ENCODE measurements at places on chromosomes 5 and 9. TPM values are rescaled to one million over a fixed set of nuclear protein-coding genes. Genes with fewer than 3 reads are reported as not detected.

- no peak overlapping the region for H3K4me3 ChIP-seq
- H3K27ac ChIP-seq, result no peak overlapping the region
- H3K4me1 ChIP-seq, result no peaks in the 10 kb centered on the region
- no peaks in the 10 kb centered on the region for H3K27me3 ChIP-seq
- no peaks in the 10 kb centered on the region for H3K36me3 ChIP-seq
These were observed 213.9 kb upstream of the TBCA start for GRCh38 chr5:77990020-77990419.

The EIF4E1B gene
- total RNA-seq, result not detected

The BICD2 gene
- total RNA-seq, result 29.5 TPM

DNA sequence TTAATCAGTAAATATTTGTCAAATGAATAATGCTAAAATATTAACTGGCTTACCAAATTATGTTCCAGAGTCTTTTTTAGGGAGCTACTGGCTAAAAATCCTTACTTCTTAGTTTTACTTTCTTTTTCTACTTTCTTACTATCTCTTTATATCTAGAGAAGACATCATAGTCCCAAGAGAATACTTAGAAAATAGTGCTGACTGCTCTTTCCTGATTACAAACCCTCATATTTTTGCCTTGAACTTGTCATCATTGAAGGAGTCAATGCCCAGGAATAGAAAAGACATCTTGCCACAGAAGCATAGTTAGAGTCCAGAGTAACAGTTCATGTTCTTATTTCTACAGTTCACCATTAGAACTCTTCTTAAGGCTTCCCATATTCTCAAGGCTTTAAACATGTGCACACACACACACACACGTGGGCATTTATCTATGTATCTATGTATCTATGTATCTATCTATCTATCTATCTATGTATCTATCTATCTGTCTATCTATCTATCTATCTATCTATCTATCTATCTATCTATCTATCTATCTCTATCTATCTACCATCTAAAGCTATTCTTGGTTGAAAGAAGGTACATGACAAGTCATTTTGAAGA, 654.3 kb downstream of the ANXA1 start:
- no peak overlapping the region for H3K27ac ChIP-seq
- H3K4me3 ChIP-seq, result no peak overlapping the region
- no peaks in the 10 kb centered on the region for H3K27me3 ChIP-seq
- no peaks in the 10 kb centered on the region for H3K36me3 ChIP-seq
- no peak for DNase-seq

GRCh38 chr5:143409926-143410325, 6.4 kb upstream of the NR3C1 start:
- H3K27ac ChIP-seq, result no peak overlapping the region
- DNase-seq, result no peak
- H3K27me3 ChIP-seq, result no peaks in the 10 kb centered on the region
- H3K4me3 ChIP-seq, result no peak overlapping the region
- peaks cover 16% of the 10 kb centered on the region for H3K36me3 ChIP-seq
- peaks cover 40% of the 10 kb centered on the region for H3K4me1 ChIP-seq

DNA sequence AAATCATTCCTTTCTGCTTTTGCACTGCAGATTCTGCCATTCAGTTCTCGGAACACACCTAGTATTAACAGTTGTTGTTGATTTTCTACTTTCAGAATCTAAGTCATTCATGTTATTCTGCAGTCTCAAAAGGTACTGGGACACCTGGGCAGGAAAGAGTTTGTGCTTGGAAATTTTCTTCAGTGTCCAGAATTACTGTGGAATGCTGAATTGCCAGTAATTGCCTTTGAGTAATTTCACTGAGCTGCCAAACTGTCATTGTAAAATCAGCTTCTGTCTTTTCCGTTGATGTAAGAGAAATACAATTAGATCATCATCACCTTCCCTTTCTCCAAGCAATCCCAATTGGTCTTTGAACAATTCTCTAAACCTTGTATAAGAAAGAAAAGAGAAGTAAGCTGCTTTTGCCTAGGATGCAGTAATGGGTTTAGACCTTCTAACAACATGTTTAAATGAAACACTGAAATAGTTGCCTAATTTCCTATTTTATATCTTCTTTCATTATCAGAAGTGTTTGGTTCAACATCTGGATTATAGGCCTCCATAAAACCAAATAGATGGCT, 75.7 kb upstream of the TGFBR1 start:
- peaks cover 2% of the 10 kb centered on the region for H3K27me3 ChIP-seq
- H3K36me3 ChIP-seq, result no peaks in the 10 kb centered on the region
- no peak for DNase-seq
- H3K27ac ChIP-seq, result no peak overlapping the region
- H3K4me3 ChIP-seq, result no peak overlapping the region

The ZDHHC11B gene
- total RNA-seq, result 0.35 TPM

The FOXD4L6 gene
- total RNA-seq, result not detected

The IDNK gene
- 7.2 TPM for total RNA-seq

- H3K4me1 ChIP-seq, result no peaks in the 10 kb centered on the region
- peaks cover 31% of the 10 kb centered on the region for H3K36me3 ChIP-seq
- no peak overlapping the region for H3K27ac ChIP-seq
- no peak overlapping the region for H3K4me3 ChIP-seq
- DNase-seq, result no peak
These were observed 321.3 kb downstream of the KDM4C start for GRCh38 chr9:7079051-7079450.

GRCh38 chr5:126676195-126676624, 75.5 kb downstream of the PHAX start:
- no peaks in the 10 kb centered on the region for H3K36me3 ChIP-seq
- H3K27ac ChIP-seq, result peak overlapping the region; percentile 11
- peak; percentile 82 for DNase-seq
- H3K4me3 ChIP-seq, result no peak overlapping the region

The CCIN gene
- 0.17 TPM for total RNA-seq

DNA sequence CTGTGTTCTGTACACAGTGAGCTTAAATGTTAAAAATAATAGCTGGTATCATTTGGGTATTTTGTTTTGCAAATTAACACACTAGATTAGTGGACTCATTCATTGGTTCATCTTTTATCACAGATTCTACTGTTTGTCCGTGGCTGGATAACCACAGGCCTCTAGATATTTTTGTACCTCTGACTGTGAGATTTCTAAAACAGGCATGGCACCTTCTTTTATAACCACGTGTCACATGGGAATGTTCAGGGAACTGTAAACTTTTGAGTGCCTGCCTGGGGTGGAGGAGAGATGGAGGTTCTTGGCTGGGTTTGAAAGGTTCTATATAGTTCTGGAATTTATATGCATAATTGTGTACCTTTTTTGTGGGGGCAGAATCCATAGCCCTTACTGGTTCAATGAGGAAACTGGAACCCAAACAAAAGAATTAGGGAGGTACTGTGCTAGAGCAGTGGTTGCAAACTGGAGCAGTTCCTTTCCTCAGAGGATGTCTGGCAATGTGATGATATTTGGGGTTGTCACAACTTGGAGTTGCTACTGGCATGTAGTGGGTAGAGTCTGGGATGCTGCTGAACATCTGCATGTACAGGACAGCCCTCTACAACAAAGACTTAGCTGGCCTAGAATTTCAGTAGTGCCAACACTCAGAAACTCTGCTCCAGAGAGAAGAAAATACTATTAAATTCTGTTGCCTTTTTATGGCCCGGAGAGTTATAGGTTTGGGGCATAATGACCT, 16.9 kb downstream of the TLE4 start:
- H3K4me1 ChIP-seq, result peaks cover 40% of the 10 kb centered on the region
- DNase-seq, result no peak
- H3K4me3 ChIP-seq, result no peak overlapping the region
- H3K36me3 ChIP-seq, result peaks cover 45% of the 10 kb centered on the region
- H3K27me3 ChIP-seq, result peaks cover 18% of the 10 kb centered on the region

- no peak for DNase-seq
- H3K4me3 ChIP-seq, result no peak overlapping the region
- H3K36me3 ChIP-seq, result no peaks in the 10 kb centered on the region
- peaks cover 10% of the 10 kb centered on the region for H3K27me3 ChIP-seq
These were observed 19.2 kb upstream of the HEXB start for GRCh38 chr5:74665816-74666215.

- H3K4me1 ChIP-seq, result no peaks in the 10 kb centered on the region
- no peak for DNase-seq
- no peak overlapping the region for H3K27ac ChIP-seq
- no peak overlapping the region for H3K4me3 ChIP-seq
These were observed 141.9 kb downstream of the NPR3 start for GRCh38 chr5:32852976-32853375.

- H3K27me3 ChIP-seq, result peaks cover 1% of the 10 kb centered on the region
- peak overlapping the region; percentile 49 for H3K4me3 ChIP-seq
- peaks cover 47% of the 10 kb centered on the region for H3K4me1 ChIP-seq
- H3K36me3 ChIP-seq, result no peaks in the 10 kb centered on the region
These were observed 69.5 kb downstream of the RXRA start for GRCh38 chr9:134395737-134396257.

The PCA3 gene
- not detected for total RNA-seq

DNA sequence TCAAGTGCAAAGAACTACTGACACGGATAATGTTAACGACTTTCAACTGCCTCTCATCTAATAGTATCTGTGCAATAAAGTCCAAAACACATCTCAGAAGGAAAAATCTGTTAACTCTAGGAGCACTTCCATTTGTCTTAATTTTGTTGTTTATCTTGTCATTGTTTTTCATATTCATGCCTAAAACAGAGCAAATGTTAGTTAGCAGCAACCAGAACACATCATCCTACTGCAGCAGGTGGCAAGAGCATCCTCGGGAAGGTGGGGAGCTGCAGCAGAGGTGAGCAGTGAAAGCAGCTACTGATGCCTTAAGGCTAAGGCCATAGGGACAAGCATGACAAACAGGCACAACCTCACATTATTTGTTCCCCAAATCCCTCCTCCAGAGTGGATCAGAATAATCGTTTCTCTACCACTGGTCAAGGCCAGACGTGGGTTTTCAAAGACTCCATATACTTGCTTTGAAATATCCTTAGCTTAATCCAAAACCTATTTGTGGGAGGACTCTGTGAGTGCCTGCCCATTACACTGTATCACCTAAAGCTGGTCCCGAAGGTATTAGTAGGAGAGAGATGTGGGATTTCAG, 1.0 kb downstream of the HMGCS1 start:
- peak overlapping the region; percentile 91 for H3K27ac ChIP-seq
- H3K4me1 ChIP-seq, result peaks cover 72% of the 10 kb centered on the region
- DNase-seq, result no peak
- no peaks in the 10 kb centered on the region for H3K27me3 ChIP-seq

The HAVCR2 gene
- total RNA-seq, result 34.7 TPM

The FAM221B gene
- not detected for total RNA-seq

GRCh38 chr5:36605241-36605640, 1.2 kb upstream of the SLC1A3 start:
- H3K36me3 ChIP-seq, result no peaks in the 10 kb centered on the region
- H3K27me3 ChIP-seq, result peaks cover 61% of the 10 kb centered on the region
- H3K27ac ChIP-seq, result no peak overlapping the region
- H3K4me3 ChIP-seq, result no peak overlapping the region
- DNase-seq, result no peak

GRCh38 chr5:95989283-95990048, 27.8 kb upstream of the ELL2 start:
- peaks cover 5% of the 10 kb centered on the region for H3K27me3 ChIP-seq
- H3K27ac ChIP-seq, result no peak overlapping the region
- H3K4me3 ChIP-seq, result no peak overlapping the region
- H3K36me3 ChIP-seq, result no peaks in the 10 kb centered on the region
- H3K4me1 ChIP-seq, result no peaks in the 10 kb centered on the region

DNA sequence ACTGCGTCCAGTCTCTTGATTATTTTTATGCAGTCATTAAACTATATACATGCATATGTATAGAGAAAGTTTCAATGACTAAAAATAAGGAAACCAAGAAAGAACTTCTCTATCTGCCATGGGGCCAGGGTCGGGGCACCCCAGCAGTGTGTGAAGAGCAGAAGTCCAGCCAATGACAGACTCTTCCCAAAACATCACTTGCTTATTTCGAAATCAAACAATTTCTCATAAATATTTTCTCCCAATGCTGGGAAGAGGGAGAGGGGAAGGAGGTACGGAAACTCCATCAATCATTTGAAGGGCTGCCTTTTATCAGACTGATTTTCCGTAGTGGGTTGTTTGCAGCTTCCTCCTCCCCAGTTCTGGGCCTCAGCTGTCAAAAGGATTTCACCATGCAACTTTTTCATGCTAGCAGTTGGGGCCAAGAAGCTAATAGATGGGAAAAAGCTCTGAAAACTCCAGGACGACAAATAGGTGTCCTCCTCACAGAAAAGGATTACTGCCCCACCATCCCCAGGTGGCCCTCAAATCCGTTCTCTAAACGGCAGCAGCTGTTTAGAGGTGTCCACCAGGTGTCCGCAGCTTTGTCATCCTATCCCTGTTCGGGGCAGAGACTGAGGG, 617 bp upstream of the FPGS start:
- H3K4me3 ChIP-seq, result peak overlapping the region; percentile 92
- peak overlapping the region; percentile 80 for H3K27ac ChIP-seq
- peaks cover 36% of the 10 kb centered on the region for H3K4me1 ChIP-seq
- H3K27me3 ChIP-seq, result no peaks in the 10 kb centered on the region
- peaks cover 7% of the 10 kb centered on the region for H3K36me3 ChIP-seq

The GABRA1 gene
- total RNA-seq, result not detected

DNA sequence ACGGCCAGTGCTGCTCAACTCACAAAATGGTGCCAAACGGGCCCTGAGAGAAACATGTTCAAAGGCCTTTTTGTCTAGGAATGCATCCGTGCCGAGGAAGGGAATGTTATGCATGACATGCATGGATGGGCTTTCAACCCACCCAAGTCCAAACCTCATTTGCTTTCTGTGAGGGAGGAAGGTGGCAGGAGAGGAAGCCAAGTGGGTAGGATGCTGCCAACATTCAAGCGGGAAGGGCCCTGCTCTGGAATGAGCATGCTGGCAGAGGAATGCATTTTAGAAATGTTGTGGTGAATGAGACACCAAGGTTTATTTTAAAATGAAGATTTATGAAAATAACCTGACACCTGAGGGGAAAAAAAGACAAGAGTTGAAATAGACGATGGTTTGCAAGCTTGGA, 479.1 kb downstream of the CCDC171 start:
- H3K36me3 ChIP-seq, result no peaks in the 10 kb centered on the region
- DNase-seq, result no peak
- H3K4me1 ChIP-seq, result peaks cover 6% of the 10 kb centered on the region
- H3K27ac ChIP-seq, result no peak overlapping the region
- no peak overlapping the region for H3K4me3 ChIP-seq
- no peaks in the 10 kb centered on the region for H3K27me3 ChIP-seq

The PLAC8L1 gene
- 0.47 TPM for total RNA-seq

GRCh38 chr5:151037561-151038411, 17.4 kb downstream of the GPX3 start:
- H3K4me1 ChIP-seq, result no peaks in the 10 kb centered on the region
- H3K27ac ChIP-seq, result no peak overlapping the region
- H3K27me3 ChIP-seq, result no peaks in the 10 kb centered on the region
- H3K4me3 ChIP-seq, result no peak overlapping the region
- DNase-seq, result no peak
- peaks cover 59% of the 10 kb centered on the region for H3K36me3 ChIP-seq

The BAAT gene
- total RNA-seq, result 0.07 TPM

- H3K4me3 ChIP-seq, result no peak overlapping the region
- DNase-seq, result no peak
- H3K27me3 ChIP-seq, result peaks cover 59% of the 10 kb centered on the region
- H3K4me1 ChIP-seq, result peaks cover 3% of the 10 kb centered on the region
- no peaks in the 10 kb centered on the region for H3K36me3 ChIP-seq
These were observed 50.7 kb downstream of the TRIP13 start for GRCh38 chr5:943201-943917.

GRCh38 chr5:132209901-132210545, 17.6 kb downstream of the P4HA2 start:
- no peaks in the 10 kb centered on the region for H3K27me3 ChIP-seq
- no peak overlapping the region for H3K4me3 ChIP-seq
- H3K36me3 ChIP-seq, result no peaks in the 10 kb centered on the region
- H3K27ac ChIP-seq, result no peak overlapping the region

GRCh38 chr5:108531367-108532128, 149.7 kb upstream of the FBXL17 start:
- no peaks in the 10 kb centered on the region for H3K4me1 ChIP-seq
- H3K4me3 ChIP-seq, result no peak overlapping the region
- H3K27me3 ChIP-seq, result peaks cover 3% of the 10 kb centered on the region
- DNase-seq, result no peak

All from activated CD4-positive, alpha-beta T cell treated with anti-CD3 and anti-CD28 coated beads, Interleukin-2, amount 10 ng/mL, durations not matched to agents 7 days and 5 days (primary cell).